Caco-2 (cell line): ENCODE measurements at places on chromosomes 6 and 20. TPM values are rescaled to one million over a fixed set of nuclear protein-coding genes. Genes with fewer than 3 reads are reported as not detected.

The TNXB gene
- 2.7 and 3.9 TPM in 2 replicates for total RNA-seq

The CD93 gene
- not detected in 2 replicates for total RNA-seq

DNA sequence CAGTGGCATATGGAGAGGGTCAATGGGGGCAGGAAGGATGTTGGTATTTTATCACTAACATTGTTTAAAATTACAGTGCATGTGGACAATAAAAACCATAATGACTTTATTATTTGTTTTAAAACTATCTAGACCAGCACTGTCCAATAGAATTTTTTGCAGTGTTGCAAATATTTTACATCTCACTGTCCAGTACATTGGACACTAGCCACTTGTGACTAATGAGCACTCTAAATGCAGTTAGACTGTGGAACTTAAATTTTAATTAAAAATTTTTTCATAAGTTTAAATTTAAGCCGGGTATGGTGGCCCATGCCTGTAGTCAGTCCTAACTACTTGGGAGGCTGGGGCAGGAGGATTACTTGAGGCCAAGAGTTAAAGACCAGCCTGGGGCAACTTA, 101.7 kb downstream of the DTD1 start:
- H3K4me3 ChIP-seq: no peak overlapping the region
- H3K27ac ChIP-seq: no peak overlapping the region
- H3K27me3 ChIP-seq: no peaks in the 10 kb centered on the region
- no peak for DNase-seq
- no peaks in the 10 kb centered on the region for H3K36me3 ChIP-seq

DNA sequence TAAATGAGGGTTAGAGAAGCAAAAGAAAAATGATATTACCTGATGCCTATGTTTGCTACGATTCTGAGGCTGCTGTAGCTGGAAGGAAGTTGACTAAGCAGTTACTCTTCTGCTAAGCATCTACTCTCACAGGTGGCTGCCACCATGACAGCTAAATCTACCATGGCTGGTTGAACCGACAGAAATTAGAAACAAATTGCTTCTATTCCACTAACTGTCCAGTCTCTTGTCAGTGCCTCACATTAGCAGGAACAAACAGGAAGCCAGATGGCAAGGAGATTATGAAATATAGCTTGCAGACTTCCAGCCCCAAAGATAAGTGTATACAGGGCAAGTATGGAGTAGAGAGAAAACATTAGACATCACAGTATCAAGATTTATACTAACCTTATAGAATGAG, 59.4 kb upstream of the TMEM200A start:
- no peak overlapping the region for H3K4me3 ChIP-seq
- DNase-seq: no peak
- no peaks in the 10 kb centered on the region for H3K27me3 ChIP-seq
- no peaks in the 10 kb centered on the region for H3K36me3 ChIP-seq
- peaks cover 37% of the 10 kb centered on the region for H3K4me1 ChIP-seq
- peak overlapping the region; percentile 86 for H3K27ac ChIP-seq
